ENCODE measurements at places on chromosomes 16 and 17.

DNA sequence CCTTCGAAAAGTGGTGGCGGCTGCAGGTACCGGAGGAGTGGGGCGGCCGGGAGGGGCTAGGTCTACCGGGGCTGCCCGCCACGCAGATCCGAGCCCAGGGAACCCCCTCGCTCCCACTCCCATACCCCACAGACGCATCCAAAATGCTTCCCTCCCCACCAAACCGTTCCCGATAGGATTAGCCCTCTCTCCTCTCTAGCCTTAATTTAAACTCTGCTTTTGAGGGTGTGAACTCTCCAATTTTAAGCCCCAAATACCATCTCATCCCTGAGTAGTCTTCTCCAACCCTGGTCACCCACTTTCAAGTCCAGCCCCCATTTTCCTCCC lies 260 bp upstream of the CXCL16 start:
- no peak for DNase-seq

DNA sequence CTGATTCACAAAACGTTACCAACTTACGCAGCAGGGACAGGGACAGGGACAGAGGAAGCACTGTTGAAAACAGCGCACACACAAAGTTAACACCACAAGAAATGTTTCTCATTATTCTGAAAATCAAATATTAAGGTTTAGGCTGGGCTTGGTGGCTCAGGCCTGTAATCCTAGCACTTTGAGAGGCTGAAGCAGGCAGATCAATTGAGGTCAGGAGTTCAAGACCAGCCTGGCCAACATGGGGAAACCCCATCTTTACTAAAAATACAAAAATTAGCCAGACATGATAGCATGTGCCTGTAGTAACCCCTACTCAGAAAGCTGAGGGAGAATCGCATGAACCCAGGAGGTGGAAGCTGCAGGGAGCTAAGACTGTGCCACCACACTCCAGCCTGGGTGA lies 4.2 kb downstream of the CYTH1 start:
- no peak for DNase-seq

DNA sequence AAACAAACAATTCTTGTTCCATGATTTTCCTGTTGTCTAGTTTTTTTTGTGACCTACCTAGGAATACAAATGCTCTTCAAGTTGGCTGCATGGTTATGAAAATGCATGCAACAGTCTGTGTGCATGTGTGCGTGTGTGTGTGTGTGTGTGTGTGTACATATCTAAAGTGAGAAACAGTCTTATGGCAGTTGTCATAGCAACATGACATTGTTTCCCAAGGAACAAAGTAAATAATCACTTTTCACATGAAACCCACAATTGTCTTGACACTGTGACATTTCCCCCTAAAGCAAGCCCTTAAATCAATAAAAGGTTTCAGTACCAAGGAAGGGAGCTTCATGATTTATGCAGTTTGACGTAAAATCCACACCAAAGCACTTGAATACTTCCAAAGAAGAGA lies 758.4 kb downstream of the CDH8 start:
- no peak for DNase-seq

DNA sequence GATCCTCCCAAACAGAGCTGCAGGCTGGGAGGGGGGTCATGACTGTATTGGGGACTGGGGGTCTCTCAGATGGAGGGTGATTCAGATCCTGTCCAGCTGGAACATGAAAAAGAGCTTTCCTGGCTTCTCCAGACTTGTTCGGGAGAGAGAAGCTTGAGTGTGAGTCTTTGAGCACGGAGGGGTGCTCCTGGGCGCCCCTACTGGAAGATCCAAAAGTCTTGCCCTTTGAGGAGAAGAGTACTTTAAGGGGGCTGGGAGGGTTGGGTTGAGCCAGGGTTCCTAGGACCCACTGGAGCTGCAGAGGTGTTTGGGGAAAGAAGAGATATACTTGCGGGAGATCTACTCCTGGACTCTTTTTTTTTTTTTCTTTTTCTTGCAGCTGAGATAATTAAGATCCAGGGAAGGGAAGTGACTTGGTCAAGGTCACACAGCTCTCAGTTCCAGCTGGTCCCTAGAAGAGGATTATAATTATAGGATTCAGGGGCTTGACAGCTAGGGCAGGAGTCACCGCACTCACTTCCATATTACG lies 8.4 kb downstream of the RARA start:
- peak; percentile 60 for DNase-seq

DNA sequence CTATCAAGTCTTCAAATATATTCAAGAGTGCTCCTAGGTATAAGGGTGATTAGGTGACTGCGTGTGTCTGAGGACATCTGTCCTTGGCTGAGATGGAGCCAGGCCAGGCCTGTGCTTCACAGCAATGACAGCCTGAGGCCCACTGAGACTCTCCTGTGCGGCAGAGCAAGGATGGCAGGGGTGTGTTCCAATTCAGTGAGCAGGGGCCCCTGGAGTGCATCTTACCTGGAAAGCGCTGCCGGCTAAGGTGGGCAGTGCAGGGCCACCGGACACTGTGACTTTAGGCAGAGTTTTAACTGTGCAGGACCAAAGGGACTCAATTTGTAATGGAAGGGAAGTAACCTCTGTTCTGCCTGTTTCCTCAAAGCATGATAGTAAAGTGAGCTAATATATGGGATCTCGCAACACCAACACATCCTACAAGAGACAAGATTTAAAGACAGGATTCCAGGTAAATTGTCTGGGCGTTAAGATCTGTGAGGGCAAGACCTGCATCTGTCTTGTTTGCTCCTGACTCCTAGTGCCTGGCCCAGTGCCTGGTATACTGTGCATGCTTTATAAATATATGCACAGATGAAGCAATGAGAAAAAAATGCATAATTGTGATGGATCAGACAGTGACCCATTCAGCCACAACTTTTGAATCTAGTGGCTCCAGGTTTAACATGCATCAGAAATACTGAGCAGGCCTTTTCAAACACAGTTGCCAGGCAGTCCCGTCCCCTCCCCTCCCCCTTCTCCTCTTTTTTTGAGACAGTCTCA lies 86.7 kb downstream of the MRC2 start:
- DNase-seq: no peak
